ENCODE measurements at places on chromosomes 16 and 17.

GRCh38 chr17:59512844-59513385 lies 52.5 kb upstream of the DHX40 start:
- DNase-seq = no peak

DNA sequence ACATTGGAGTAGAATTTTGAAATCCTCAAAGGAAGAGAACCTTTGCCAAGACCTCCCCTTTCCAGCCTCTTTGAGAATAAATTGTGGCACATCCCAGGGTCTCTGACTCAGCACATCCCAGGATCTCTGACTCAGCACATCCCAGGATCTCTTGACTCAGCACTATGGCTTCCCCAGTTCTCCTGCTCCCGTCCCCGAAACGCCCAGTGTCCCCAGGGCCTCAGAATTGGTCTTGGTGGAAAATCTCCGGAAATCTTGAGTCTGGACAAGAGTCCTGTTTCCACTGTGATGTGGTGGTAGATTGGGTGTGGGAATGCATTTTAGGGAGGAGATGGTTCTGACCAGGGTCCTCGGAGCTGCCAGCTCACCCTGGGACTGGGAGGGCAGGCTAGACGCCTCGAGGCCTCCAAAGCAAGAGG lies 19.2 kb downstream of the PLXDC1 start:
- DNase-seq = no peak

DNA sequence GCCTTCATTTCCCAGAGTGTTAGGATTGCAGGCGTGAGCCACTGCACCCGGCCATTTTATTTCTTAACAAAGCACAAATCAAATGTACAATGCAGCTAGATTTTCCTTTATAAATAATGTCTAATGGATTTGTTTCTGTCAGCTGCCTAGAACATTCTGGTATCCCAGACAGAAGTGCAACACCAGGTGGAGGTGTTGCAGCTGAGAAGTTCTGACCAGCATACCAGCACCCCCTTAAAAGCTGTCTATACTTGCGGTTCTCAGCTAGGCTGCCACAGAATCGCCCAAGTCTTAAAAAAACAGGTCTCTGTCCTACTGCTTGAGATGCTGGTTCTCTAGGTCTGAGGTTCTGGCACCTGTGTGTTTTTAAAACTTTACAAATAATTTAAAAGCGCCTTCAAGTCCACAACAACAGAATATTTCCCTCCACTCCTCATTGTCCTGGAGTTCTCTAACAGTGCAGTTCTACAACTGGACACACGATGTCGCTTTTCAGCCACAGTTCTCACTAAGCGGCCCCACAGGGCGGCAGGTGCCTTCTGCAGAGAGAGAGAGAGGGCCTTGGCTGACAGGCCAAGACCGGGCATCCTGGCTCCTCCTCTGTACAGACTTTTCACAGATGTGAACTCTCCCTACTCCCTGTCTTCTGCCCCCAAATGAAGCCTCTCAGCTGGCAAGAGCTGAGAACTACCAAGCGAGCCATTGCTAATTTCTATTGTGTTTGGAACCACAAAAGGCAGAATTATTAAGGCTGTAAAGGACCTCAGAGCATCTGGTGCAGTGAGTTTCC lies 32.6 kb upstream of the MEOX1 start:
- DNase-seq = peak; percentile 61

DNA sequence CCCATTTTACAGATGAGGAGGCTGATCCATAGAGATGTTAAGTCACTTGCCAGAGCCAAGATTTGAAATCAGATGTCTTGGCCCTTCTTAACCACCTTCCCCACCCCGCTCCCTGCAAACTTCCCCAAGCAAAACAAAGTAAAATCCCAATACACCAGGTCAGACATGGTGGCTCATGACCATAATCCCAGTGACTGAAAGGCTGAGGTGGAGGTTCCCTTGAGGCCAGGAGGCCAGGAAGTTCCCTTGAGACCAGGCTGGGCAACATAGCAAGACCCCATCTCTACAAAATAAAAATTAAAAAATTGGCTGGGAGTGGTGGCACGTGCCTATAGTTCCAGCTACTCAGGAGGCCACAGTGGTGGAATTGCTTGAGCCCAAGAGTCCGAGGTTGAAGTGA lies 28.9 kb upstream of the CSNK2A2 start:
- DNase-seq = no peak

GRCh38 chr16:63130942-63131341 lies 1094.7 kb upstream of the CDH8 start:
- DNase-seq = no peak

DNA sequence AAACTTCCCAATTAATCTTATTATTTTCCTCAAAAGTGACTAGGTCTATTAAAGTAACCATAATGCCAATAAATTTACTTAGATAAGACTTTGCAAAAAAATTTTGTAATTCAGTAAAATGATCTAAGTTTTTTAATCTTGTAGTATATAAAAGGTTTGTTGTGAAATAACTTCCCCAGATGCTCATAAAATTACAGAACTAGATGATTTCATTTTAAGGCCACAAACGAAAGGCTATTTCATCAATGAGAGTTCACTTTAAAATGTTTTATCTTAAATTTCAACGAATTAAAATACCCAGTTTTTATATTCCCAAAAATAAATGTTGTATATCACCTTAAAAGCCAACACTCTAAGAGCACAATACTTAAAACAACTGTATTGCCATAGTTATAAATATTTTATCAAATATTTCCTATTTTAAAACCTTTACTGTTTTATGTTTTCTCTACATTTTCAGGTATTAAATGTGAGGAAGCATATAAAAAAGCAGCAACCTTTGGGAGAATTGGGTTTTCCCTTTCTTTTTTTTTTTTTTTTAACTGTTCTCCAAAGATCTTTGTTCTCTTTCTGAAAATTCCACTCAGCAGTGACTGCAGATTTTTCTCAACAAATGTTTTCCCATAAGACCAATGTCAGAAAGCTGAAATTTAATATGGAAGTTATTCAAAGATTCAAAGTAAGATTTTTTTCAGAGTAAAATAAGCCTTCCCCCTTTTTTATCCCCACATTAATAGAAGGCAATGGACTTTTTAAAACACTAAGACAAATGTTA lies 169.9 kb downstream of the CYB561 start:
- no peak for DNase-seq

GRCh38 chr16:14304891-14305460 lies 233.9 kb downstream of the MRTFB start:
- DNase-seq = no peak

DNA sequence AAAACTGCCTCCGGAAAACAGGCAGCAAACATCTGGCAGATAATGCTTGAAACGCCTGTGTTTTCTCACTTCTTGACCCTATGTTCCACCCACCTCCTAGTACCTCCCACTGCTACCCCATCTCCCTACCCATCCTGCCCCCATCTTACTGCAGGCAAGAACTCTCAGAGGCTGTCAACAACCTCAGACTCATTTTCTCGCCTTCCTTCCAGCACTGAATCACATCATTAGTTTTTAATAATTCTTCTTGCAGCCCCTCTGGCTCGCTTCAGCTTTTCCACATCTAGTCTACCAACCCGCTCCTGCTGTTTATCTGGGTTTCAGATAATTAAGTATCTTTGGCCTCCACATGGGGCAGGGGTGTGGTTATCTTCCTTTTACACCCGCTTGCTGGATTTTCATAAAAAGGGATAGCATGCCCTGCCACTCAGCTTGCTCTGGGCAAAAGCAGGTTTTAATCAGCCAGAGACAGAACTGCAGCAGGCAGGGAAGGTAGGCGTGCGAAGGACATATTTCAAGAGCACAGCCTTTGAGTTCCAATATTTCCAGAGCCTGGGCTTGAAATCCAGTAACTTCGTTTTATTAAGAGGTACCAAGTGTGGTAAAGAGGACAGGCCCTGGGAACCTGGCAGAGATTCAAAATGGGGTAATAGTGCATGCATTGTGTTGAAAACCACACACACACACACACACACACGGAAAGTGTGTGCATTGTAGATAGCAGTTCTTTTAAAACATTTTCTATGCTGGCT lies 87.5 kb downstream of the BMERB1 start:
- no peak for DNase-seq

DNA sequence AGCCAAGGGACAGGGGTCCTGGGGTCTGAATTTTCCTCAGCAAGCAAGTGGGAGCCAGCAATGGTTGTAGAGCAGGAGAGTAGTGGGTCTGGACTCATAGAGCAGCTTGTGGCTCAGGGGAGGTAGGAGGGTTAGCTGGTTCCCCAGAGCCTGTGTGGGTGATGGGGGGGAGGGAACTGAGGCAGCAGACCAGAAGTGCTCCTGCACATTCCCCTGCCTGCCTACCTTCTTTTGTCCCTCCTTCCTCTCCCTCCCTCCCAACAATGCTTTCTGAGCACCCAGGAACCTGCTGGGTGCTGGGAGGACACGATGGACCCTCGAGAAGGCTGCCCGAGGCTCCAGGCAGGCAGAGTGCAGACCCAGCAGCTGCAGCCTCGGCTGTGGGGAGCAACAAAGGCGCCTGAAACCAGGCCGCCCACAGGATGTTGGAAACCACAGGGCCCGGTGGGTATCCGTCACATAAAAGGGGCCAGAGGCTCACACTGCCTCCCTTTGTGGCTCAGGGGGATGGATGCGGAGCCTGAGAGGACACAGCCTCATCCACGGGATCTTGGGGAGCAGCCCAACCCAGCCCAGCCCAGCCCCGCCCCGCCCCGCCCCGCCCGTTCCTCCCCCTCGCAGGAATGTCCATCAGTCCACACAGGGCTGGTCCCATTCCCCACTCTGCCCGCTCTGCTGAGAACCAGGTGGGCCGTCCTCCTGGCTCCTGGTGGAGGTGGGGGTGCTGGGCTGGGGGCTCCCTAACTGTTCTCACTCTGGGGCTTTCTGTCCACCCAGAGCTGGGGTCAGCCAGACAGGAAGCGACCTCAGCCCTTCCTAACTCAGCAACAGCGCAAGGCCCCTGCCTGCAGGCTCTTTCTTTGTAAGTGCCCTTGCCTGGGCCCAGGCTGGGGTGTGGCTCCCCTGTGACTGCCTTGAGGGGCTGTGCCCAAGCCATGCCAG lies 1.7 kb upstream of the NLRC3 start:
- peak; percentile 49 for DNase-seq

DNA sequence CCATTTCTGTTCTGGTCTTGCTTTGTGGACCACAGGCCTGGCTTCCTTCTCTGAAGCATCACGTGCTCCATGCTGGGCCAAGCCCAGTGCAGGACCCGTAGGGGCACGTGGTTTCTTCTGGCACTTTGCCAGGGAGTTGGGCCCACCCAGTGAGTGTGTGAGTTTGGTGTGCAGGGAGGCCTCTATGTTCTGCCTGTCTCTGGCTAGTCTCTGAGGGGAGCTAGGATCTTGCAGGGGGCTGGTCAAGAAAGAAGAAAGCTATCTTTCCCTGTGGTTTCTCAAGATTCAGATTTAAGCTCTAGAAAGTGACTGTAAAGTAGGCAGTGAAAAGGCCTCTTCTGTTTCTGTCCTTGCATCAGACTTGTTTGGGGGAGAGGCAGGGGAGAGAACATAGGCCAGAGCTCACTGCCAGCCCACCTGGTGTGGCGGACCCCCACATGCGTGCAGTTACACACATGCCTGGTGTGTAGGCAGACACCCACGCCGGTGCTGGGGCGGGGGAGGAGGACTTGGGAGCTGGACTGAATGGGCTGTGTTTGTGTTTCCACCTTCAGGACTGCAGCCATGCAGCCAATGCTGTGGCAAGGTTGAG lies 11.8 kb downstream of the LASP1 start:
- DNase-seq = no peak

DNA sequence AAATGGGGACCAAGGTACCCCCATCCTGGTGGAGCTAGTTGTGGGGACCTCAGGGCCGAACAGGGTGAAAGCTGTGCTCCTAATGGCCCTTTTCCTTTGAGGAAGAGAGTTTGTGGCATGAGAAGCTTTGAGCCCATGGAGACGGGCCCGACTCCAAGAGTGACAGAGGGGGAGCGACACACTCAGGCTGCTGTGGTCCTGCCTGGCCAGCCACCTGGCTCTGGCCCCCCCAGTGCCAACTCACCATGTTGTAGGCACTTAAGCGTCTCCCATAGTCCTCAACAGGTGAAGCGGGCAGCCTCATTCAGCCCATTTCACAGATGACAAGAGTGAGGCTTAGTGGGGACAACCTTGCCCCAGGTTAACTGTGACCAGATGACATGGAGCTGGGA lies 1.6 kb downstream of the IL21R start:
- DNase-seq = no peak

GRCh38 chr17:18143044-18143936 lies 34.7 kb downstream of the MYO15A start:
- no peak for DNase-seq

- DNase-seq = no peak
These were observed 16.4 kb downstream of the LPO start for GRCh38 chr17:58254803-58255202.
